SK-N-MC (cell line): ENCODE measurements at places on chromosomes 12 and 14.
A peak's percentile ranks its signal among the peaks of the same experiment; 100 is the strongest.

GRCh38 chr12:52014567-52015530 lies 8.1 kb downstream of the TAMALIN start:
- DNase-seq = no peak

GRCh38 chr14:21768116-21768874 lies 94.7 kb upstream of the OR4E1 start:
- peak; percentile 37 for DNase-seq

DNA sequence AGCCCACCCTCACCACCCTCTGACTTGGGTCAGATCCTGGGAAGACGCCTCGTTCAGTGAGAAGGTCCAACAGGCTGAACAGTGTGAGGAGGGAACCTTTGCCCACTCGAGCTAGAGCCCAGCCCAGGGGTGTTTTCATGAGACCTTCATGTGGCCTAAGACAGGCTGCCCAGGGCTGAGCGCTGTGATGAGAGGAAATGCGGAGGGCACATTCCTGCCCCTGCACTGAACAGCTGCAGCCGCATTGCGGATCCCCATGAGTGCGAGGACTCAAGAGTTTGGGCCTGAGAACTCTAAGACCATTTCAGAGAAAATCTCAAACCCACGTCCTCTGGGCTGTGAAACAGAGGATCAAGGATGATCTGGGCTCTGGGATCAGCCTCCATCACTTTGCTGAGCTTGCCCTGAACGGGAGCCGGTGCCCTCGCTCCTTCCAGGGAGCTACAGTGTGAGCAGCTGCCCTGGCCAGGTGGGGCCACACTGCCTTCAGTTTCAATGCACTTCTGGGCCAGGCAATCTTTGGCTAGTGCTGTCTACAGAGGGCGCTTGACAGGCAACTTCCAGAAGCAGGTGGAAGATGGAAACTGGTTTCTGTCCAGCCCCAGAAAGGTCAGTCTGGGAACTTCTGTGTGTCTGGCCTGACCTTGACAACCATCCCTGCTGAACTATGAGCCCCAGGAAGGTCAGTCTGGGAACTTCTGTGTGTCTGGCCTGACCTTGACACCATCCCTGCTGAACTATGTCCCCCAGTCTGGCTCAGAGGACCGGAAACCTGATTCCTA lies 43.5 kb upstream of the P2RX7 start:
- no peak for DNase-seq

GRCh38 chr14:53956427-53957201 lies at the start of gene BMP4:
Gene BMP4 (minus strand): TSS chr14:53956825. CDS start chr14:53952222, 4,603 bp downstream.
- DNase-seq = no peak

DNA sequence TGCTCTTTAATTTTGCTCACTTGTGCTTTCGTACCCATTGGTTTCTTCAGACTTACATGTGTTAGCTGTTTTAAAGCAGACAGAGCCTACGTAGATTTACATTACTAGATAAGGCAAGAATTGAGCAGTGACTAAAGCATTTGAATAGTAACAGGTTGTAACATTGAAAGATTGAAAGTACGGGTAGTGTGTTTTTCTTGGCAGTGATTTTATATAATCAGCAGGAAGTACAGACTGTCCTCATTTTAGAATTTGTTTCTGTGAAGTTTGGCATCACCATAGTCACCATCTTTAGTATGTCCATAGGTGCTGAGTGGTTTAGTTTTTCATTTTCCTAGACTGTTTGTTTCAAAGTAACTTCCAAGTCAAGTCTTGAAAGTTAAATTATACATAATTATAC lies 14.0 kb downstream of the RTRAF start:
- no peak for DNase-seq
